ENCODE measurements at places on chromosomes 12 and 14.

DNA sequence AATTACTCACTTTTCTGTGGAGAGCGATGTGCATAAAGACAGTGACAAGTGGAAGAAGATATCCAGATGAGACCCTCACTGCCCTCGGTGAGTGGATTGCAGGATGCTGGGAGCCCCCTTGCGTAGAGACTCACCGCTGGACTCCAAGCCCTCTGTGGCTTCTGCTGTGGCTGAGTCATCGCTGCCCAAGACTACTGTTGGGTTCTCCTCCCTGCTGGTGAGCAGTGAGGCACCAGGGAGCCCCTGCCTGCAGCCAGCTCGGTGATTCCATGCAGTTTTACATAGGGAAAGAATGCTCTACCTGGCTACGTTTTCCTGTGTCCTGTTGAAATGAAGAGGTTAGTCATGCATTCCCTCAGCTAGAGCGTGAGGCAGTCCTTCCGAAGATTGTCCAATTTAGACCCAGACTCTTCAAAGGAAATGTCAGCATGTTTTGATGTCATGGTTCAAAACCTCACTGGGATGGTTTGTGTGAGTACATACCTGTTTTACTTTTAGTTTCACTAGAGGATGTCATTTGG, 28.2 kb downstream of the TRAF3 start:
- DNase-seq = no peak

DNA sequence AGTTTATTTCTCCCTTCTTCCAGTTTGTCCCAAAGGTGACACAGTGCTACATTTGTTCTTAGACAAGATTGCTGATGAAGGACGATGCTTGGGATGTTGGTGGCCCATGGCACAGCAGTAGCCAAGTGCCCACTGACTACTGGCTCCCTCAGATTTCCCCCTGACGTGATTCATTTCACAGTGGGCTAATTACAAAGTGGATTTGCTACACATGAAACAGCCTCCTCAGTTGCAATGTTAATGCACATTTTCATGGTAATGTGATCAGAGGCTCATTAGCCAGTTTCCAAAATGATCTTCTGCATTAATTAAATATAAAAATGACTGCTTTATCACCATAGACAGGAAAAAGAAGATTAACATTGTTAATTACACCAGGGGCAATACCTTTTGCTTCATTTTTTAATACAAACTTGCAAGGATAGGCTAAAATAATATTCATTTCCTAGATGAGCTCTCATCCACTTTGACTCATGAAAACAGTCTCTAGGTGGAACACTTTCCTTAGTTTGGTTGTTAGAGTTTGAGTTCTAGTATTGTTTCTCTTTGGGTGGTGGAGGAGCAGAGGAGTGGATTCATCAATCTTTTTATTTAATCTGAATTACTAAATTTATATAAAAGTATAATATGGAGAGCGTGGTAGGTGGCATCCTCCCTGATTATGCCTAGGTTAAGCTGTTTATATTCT, 250.9 kb downstream of the PDZRN4 start:
- DNase-seq = no peak

DNA sequence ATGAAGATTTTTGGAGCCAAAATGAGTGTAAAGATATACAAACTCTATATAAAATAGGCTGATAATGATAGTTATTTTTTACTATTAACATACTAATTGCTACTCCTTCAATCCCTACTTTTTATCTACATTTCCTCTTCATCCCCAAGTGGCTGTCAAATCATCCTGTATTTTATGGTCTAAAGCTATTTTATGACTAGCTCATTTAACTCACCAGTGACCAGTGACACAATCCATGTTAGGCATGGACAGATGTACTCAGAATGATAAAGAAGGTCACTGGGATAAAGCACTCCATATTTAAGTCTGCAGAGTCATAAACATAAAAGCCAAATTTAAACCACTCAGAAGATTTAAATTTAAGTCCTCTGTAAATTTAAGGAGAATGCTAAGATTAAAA, 183.0 kb downstream of the MED13L start:
- DNase-seq = no peak

- no peak for DNase-seq
Measured at GRCh38 chr12:56385873-56386272, 23.2 kb upstream of the APOF start.

- DNase-seq = no peak
Measured at GRCh38 chr12:52496054-52496453, 3.0 kb upstream of the KRT6A start.

GRCh38 chr12:116864371-116865160, 16.7 kb downstream of the HRK start:
- DNase-seq = no peak

- no peak for DNase-seq
Measured at GRCh38 chr12:68286396-68286795, 33.0 kb upstream of the IL22 start.

Data from stimulated activated CD8-positive, alpha-beta memory T cell treated with anti-CD3 and anti-CD28 coated beads, Interleukin-4, amount 100 ng/mL, for 4 hours (primary cell).